Omental fat pad (tissue), 4 donors: ENCODE measurements at places on chromosomes 7 and 10.

DNA sequence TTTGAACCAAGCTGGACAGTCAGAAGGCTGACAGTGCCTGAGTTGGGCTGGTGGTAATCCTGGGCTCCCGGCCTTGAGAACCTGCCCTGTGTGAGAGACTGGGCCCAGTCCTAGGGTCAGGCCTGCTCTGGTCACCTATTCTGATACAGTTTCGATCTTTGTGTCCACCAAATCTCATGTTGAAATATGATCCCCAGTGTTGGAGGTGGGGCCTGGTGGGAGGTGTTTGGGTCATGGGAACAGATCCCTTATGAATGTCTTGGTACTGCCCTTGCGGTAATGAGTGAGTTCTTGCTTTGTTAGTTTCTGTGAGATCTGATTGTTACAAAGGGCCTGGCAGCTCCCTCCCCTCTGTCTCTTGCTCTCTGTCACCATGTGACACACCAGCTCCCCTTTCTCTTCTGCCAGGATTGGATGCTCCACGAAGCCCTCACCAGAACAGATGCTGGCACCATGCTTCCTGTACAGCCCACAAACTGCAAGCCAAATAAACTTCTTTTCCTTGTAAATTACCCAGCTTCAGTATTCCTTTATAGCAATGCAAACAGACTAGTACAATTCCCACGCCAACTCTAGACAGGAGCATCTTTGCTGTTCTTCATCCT is 111.8 kb upstream of the ZNF438 start:
- DNase-seq = no peak

GRCh38 chr10:93065675-93066543 is 5.3 kb downstream of the CYP26C1 start:
- DNase-seq = no peak

DNA sequence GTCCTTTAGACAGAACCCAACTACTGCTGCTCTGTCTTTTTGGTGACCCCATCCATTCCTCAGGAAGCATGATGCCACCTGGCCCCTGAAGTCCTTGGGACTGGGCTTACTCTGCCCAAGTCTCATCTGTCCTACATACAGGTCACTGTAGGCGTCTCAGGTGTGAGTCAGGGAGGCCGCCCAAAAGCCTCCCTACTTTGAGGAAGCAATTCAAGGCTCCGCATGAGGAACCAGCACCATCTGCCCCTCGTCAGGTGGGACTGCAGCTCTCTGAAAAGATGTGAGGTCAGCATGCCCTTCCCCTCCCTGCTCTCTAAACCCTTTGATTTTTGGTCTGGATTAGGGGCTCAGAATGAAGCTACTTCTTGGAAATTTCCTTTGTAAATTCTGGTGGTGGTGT is 354.8 kb downstream of the CXCL12 start:
- DNase-seq = no peak

GRCh38 chr7:28723336-28723735 is 234.8 kb downstream of the TRIL start:
- DNase-seq = no peak

GRCh38 chr10:2790396-2791188 is 276.8 kb upstream of the PFKP start:
- no peak for DNase-seq

- DNase-seq = no peak
Observed at GRCh38 chr7:94274828-94275227, 119.9 kb upstream of the COL1A2 start.

- DNase-seq = no peak
Observed at GRCh38 chr10:59770689-59771088, 17.4 kb upstream of the MRLN start.

- no peak for DNase-seq
Observed at GRCh38 chr10:126255313-126255712, 133.0 kb downstream of the ADAM12 start.

GRCh38 chr10:17206210-17206709 is 4.8 kb upstream of the TRDMT1 start:
- DNase-seq = no peak

DNA sequence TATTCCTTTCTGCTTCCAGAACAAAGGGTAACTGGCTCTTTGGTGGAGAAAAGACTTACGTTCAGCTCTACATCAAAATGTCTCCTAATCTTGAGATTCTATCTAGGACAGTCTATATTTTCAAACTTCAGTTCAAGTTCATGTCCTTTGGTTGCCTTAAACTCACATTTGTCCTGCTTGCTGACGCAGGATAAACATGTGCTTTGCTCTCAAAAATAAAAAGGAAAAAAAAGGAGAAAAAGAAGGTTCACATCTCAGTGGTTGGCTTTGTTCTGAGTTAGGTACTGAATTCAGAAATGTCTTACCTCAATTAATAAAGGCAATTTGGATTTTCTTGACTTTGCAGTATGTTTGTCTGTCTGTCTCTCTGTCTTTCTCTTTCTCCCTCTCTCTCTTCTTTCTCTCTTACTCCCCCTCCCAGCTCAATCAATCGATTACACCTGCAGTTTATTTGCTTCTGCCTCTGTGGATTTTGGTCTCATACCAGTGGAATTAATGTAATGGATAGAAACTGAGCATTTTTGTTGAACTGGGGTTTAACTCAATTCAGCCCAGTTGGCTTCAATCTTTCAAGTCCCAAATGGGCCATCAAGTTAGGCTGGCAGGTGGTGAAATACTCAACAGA is 72.2 kb upstream of the ADRB1 start:
- no peak for DNase-seq

DNA sequence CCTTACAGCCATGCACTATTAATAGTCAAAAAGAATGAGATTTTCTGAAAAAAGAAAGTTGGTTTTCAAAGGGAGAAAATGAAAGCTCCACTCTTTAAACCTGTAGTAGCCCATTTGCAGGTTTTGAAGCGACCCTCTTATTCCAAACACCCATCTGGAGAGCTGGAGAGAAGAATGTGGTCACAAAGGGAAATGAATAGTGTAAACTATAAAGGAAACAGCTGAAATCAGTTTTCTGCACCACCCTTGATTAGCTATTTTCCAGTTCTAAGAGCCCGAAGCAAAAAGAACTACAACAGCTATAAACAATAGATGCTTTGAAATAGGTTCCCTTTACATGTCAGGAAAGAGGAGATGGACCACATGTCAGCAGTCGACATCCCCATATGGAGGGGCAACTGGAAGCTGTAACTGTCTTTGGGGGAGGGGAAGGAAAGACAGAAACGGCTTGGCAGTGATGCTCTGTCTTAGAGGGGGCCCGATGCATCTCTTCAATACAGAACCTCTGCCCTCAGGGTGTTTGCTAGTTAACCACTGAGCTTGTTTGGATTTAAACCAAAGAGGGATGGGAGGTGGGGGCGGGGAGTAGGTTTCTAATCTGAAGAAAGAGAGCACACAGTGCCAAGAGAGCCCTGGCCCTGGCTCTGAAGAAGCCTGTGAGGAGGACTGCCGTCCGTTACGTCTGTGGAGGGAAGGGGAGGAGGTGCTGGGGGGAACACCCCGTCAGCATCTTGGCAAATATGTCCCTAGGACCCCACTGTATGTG is 55.3 kb downstream of the CPVL start:
- DNase-seq = no peak
